ENCODE measurements at places on chromosomes 7 and 10. TPM values are rescaled to one million over a fixed set of nuclear protein-coding genes. Genes with fewer than 3 reads are reported as not detected.
A peak's percentile ranks its signal among the peaks of the same experiment; 100 is the strongest.

DNA sequence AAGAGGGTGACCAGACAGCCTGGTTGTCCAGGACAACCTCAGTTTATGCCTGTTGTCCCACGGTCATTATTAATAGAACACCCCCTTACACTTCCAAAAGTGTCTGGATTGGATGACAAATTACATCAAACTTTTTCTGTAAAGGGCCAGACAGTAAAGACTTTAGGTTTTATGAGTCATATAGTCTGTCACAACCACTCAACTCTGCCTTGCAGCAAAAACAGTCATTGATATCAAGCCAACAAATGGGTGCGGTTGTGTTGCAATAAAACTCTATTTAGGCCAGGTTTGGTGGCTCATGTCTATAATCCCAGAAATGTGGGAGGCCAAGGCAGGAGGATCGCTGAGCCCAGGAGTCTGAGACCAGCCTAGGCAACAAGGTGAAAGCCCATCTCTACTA lies 66.7 kb upstream of the ATP6V0A4 start:
- DNase-seq, result no peak

- no peak for DNase-seq
Measured at GRCh38 chr10:27537787-27538186, 33.7 kb downstream of the RAB18 start.

DNA sequence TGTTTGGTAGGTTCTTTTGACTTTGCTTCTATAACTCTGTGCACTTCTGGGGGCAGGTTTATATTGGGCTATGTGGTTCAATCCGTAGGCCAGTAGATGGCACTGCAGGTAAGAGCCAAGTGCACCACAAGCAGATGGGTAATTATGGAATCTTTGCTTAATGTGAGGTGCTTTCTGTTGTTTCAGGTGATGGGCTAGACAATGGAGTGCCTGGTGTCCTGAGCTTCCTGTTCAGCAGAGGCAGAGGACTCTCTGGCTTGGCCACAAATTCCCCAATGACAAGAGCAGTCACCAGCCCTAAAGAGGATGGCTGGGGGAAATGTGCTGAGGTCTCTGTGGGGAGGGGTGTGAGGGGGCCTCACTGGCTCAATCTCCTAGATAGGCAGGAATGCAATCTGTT lies 455.0 kb downstream of the CCSER2 start:
- peak; percentile 16 for DNase-seq

- DNase-seq, result no peak
Measured at GRCh38 chr7:85521108-85521694, 334.3 kb upstream of the SEMA3D start.

- DNase-seq, result no peak
Measured at GRCh38 chr10:70809011-70809611, 6.6 kb upstream of the SGPL1 start.

Gene MUC12
- not detected for total RNA-seq

Gene PRF1
- 99.9 TPM for total RNA-seq

DNA sequence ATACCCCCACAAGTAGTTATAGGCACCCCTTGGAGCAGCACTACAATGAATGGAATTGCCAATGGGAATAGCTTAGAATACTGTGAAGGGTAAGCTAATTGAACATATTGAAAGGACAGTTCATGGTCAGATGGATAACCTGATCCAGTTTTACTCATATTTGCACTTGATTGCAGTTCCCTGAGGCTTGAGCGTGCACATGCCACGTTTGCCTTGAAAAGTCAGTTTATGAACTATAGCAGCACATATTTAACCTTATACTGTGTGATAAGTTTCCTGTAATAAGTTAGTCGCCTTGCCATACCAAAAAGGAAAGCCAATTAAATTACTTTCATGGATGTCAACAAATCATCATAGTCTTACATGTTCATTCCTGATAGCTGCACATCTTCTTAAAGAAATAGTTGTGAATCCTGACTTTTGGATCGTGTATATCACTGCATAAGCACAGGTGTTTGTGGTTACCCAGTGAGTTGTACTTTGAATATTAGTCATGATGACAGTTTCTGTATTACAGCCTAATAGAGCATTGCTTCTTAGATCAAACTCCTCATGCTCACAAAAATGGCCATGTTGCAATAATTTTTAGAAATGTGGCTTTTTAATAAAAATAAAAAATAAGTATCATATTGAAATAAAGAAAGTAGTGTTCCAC lies 21.6 kb downstream of the DNTT start:
- no peak for DNase-seq

DNA sequence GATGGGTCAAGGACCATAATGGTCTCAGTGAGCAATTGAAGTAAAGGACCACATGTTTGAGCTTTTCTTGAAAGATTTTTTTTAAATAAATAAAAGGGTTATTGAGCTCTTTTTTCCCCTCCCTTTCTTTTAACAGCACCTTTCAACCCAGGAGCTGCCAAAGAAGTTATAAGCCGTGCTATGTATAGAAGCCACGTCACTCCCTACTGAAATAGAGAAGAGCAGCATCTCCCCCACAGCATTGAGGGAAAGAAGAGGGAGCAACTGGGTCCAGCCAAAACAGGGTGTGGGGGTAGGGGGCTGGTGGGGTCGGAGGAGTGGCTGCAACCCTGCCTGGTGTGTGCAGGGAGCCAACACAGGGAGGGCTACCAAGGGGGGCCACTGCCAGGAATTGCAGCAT lies 227.2 kb downstream of the PLXNA4 start:
- DNase-seq, result no peak

Gene SKIDA1
- 0.33 TPM for total RNA-seq
